Epithelial cell of prostate (primary cell): ENCODE measurements at places on chromosomes 2 and 18.

DNA sequence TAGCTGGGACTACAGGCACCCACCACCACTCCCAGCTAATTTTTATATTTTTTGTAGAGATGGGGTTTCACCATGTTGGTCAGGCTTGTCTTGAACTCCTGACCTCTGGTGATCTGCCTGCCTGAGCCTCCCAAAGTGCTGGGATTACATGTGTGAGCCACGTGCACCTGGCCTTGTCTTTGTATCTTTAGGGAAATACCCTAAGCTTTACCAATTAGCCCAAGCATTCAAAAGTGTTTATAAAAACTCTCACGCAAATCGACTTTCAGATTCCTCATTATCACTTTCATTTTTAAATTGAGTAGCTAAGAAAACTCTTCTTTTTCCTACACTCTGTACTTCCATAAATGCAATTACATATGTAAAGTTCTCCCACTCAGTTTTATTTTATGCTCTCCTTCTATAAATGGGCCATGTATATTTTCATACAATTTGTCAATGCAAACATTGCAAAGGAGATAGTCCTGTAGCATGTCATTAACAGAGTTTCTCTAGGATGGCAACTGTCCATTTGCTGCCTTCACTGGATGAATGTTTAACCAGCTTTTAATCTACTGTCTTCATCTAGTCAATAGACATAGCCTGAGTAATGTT is 326.2 kb upstream of the LRATD1 start:
- DNase-seq = no peak

- no peak for DNase-seq
Observed at GRCh38 chr2:216765761-216766262, 70.5 kb upstream of the IGFBP5 start.

DNA sequence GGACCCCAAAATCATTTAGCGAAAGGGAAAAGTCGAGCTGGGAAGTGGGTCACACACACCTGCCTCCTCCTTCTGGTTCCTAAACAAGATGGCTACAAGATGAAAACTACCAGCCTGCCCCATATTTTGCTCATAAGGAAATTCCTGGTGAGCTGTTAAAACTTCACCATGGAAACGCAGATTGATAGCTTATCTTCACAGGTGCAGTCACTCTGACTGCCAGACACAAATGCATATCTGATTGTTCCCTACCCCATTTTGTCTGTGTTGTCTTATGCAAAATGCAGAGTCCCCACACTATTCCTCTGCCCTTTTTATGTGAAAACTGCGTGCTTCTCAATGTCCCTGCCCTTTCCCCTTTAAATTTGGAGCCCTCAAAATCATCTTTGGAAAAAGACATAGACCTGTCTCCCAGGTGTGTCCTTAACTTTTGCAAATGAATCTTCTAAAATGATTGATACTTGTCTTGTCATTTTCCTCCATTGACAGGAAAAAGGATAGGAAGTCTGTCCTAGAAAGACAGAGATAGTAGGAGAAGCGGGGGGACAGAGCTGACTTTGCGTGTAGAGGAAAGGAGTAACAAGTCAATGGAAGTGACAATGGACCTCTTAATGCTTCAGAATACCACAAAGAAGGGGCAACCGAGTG is 38.9 kb upstream of the THOC1 start:
- DNase-seq = no peak

- peak; percentile 36 for DNase-seq
Observed at GRCh38 chr18:70047931-70048603, 100.4 kb upstream of the CD226 start.

DNA sequence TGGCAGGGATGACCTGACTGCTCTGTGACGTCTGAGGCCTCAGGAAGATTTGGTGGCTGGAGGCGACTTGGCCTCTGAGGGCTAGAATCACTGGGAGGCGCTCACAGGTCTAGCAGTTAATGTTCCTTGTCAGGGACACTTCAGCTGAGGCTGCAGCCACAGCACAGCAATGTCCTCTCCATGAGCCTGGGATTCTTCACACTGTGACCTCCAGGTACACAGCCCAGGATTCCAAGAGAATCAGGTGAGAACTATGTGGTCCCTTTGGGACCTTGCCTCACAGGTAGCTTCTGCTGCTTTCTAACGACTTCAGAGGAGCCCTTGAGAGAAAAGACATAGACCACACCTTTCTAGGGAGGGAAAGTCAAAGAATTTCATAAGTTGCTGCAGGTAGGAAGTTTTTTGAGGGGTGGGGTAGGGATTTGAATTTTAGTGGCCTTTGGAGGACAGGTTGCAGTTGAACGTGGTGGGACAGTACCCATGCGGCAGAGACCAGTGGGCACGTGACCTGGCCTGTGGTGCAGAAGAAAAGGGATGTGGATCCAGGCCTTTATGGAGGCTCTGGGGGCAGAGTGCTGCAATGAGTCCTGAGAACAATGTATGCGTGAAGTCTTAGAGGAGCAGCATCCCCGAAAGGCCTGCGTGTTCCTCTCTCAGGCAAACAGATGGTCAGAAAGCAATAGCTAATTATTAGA is 86.2 kb downstream of the LYPD1 start:
- no peak for DNase-seq

GRCh38 chr18:67092141-67092540 is 424.4 kb downstream of the DSEL start:
- DNase-seq = no peak

DNA sequence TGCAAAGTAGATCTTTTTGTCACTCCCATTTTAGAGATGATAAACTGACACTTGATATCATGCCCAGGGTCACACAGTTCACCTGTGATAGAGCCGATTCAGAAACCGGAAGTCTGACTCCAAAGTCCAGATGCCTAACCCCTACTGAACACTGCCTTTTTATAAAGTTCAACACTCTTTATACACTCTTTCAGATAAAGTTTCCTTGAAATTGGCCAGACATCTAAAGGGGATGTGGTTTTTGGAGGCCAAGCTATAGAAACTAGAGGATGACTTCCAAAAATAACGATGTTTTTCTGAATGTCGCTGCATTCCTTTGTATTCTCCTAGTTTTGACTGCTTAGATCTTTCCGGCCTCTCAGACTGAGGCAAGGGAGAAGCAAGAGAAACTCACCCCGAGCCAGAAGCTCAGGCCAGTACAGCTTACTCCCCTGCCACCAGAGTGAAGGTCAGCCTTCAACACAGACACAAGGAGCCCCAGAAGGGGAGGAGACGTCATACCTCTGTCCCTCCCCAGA is 61.8 kb downstream of the NRP2 start:
- DNase-seq = no peak

- DNase-seq = no peak
Observed at GRCh38 chr2:174153757-174154680, 94.3 kb downstream of the OLA1 start.

- DNase-seq = peak; percentile 91
Observed at GRCh38 chr2:43131051-43131889, 95.1 kb downstream of the ZFP36L2 start.

DNA sequence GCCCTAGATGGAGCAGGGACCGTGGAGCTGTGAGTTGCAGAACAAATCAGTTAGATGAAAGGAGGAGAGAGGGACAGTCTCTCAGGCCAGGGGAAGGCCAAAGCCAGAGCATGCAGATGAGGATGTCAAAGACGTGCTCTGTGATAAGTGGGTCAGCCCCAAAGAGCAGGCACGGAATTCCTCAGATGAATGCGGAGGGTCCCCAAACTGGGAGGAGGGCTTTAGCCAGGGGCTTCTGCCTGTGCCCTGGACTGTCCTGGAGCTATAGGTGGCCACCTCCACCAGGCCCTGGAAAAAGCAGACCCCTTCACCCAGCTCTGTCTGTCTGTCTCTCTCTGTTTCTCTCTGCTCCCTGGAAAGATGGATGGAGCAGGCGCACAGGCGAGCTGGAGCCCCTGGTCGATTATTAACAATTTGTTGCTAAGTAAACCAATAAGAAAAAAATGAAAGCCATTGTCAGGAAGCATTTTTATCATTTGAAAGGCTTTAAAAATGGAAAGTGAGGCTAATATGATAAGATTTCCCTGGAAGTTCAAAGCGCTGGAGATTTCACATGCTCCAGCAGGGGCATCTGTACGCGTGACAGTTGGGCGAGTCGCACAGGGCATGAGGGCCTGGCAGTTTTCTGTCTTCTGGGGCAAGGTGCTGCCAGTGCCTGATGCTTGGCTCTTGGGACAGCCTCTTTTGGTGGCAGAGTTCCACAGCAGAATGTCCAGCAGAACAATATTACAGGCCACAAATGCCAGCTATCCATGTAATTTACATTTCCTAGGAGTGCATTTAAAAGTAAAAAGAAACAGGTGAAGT is 241.0 kb downstream of the GLI2 start:
- DNase-seq = no peak

GRCh38 chr2:120224256-120224655 is 1.1 kb upstream of the TMEM185B start:
- no peak for DNase-seq

GRCh38 chr18:50879302-50880118 is 592 bp downstream of the ME2 start:
- no peak for DNase-seq

DNA sequence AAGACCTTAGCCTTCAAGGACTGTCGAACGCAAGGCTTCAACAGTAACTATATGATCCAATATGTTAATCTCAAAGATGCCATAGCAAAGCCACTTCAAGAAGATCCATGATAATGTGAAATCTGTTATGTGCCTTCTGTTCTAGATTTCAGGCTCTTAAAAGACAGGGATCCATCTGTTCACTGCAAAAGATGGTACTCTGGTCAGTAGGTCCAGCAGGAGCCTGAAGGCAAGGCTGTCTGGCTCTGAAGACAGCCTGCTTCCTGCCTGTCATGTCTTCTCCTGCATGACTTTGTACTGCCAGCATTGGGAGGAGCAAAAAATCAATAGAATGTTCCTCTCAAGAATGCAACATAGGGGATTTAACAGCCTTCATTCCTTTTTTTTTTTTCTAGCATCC is 270.8 kb upstream of the PARD3B start:
- no peak for DNase-seq

- no peak for DNase-seq
Observed at GRCh38 chr2:127565261-127566138, 30.0 kb downstream of the MYO7B start.

DNA sequence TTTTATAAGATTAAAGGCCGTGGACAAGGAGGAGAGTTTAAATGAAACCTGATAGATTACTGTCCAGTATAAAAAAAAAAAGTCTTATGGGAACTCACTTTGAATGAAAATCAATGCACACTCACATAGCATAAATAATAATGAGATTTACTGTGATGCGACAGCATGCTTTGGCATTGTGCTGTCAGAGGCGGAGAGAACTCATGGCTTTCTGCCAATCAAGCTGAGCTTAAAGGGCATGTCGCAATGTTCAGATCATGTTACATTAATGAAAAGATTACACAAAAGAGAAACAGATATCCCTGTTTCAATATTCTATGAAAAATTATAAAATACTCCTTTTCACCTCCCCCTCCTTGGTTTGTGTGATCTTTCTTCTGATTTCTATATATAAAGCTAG is 310.8 kb downstream of the ERBB4 start:
- peak; percentile 70 for DNase-seq

DNA sequence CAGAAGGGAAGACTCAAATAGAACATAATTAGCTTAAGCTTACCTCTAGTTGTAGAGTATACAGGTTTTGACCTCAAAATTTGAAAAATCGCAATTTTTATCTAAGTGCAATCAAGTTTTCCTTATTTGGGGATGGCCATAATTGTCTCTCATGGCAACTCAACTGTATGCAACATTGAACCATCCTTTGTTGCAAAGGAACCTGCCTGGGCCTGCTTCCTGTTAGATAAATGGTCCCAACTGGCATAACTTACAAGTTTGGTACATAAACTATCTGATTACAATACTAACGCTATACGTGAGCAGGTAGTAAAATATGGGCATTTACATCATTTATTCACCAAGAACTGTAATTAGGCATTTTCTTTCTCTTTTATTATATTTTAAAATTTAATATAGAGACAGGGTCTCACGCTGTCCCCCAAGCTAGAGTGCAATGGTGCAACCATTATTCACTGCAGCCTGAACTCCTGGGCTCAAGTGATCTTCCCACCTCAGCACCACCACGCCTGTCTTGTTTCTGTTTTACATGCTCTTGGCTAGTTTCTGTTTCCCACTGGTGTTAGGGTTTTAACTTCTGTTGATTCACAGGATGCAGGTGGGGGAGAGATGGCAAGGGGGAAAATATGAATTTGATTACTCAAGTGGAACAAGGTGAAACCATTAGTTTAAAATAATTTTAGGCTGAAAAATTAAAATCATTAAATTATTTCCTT is 55.3 kb upstream of the B3GNT2 start:
- no peak for DNase-seq

DNA sequence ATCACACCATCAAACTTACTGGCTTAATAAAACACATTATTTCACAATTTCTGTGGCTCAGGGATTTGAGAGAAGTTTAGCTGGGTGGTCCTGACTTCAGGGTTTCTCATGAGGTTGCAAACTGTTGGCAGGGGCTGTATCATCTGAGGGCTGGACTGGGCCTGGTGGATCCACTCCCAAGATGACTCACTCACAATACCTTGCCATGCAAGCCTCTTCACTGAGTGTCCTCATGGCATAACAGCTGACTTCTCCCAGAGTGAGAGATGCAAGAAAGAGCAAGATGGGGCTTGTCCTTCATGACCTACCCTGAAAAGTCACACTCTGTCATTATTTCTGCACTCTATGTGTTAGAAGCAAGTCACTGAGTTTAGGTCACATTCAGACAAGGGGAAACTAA is 73.8 kb downstream of the AQP4 start:
- DNase-seq = peak; percentile 88

- no peak for DNase-seq
Observed at GRCh38 chr18:6719098-6719846, 10.2 kb upstream of the ARHGAP28 start.

- no peak for DNase-seq
Observed at GRCh38 chr2:26809211-26809610, 23.4 kb downstream of the CENPA start.

GRCh38 chr2:157572725-157573124 is 55.9 kb downstream of the ACVR1C start:
- no peak for DNase-seq

DNA sequence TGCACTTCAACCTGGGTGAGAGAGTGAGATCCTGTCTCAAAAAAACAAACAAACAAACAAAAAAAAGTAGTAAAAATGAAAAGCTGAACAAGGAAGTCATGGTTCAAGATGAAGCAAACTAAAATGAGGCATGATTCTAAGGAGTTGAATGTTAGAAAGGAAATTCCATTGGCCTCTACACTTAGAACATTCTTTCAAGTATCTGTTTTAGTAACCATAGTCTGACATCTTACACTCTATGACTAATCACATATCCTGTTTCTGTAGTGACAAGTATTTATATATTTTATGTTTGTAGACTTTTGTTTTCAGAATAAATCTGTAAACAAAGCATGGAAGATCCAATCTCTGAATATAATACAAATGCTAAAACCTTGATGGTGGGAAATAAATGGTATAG is 164.1 kb downstream of the KIAA1328 start:
- DNase-seq = peak; percentile 3

DNA sequence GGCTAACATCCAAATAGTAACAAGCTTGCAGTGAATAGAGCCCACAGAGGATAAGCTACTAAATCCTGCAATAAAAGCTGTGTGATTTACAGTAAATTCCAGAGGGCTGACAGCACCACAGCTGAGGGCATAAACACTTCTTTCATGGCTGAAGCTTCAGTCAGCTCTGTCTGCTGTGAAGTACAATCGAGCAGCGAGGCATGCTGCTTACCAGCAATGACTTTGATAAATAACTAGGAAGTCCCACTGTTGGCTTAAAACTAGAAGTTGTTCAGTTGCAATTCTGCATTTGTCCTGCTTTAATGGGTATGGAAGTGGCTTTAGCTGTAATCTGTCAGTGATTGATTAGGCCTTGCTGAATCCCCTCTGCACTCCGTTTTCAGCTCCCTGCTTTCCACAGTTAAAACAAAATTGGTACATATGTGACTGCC is 65.2 kb upstream of the FIGN start:
- DNase-seq = no peak

- no peak for DNase-seq
Observed at GRCh38 chr2:224532931-224533330, 52.2 kb downstream of the CUL3 start.

- DNase-seq = peak; percentile 60
Observed at GRCh38 chr2:234032279-234032856, 18.1 kb upstream of the SPP2 start.
